Putamen (tissue), 1 donor: ENCODE measurements at places on chromosomes 1 and 21.
A peak's percentile ranks its signal among the peaks of the same experiment; 100 is the strongest.

DNA sequence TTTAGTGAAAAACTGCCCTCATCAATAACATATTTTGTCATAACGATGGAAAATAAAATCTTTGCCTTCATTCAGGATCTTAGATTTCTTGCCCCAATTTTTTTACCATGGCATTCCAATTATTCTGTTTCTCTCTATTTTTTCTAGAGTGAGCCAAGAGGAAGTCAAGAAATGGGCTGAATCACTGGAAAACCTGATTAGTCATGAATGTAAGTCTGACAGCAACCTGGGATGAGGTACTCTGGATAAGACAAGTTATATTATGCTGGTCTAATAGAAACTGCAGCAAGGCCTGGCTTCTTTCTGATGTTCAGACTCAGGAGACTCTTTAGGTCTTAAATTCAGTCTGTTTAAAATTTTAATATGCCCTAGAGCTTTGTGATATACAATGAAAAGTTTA lies 3.5 kb downstream of the RGS4 start:
- no peak for DNase-seq

DNA sequence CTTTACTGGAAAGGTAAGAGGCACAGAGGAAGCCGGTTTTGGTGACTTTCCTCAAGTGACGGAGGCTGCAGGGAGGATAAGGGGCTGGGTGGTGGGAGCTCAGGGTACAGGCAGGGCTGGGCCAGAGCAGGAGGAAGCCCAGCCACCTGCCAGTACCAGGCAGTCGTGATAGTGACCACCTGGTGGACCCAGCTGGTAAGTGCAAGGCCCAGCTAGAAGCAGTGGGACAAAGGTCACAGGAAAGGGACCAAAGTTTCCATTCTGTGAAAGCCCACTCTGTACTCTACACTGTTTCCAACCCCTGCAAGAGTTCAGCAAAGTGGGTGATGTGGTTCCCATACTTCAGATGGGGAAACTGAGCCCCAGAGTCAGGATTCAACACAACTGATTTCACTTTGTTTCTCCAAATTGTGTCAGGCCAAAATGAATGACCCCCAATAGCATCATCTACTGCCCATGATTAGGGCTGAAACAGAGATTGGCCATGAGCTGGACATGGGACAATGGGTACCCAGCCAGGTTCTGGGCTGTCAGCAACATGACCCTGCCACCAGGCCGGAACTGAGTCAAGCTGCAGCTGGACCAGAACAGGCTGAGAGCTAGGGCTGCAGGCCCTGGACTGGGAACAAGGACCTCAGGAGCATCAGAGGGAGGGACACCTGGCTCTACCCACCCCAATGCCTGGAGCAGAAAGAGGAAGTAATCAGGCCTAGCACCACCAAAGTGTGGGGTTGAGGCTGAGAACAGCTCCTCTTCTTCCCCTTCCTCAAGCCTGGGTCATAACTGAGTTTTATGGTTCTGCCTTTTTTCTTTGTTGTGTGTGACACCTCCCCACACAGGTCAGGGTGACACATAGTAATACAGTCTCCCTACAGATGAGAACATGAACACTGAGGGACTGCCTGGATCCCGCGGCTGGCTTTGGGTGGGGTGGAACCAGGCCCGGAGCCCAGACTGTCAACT lies 50.2 kb downstream of the KCNN3 start:
- DNase-seq: no peak

DNA sequence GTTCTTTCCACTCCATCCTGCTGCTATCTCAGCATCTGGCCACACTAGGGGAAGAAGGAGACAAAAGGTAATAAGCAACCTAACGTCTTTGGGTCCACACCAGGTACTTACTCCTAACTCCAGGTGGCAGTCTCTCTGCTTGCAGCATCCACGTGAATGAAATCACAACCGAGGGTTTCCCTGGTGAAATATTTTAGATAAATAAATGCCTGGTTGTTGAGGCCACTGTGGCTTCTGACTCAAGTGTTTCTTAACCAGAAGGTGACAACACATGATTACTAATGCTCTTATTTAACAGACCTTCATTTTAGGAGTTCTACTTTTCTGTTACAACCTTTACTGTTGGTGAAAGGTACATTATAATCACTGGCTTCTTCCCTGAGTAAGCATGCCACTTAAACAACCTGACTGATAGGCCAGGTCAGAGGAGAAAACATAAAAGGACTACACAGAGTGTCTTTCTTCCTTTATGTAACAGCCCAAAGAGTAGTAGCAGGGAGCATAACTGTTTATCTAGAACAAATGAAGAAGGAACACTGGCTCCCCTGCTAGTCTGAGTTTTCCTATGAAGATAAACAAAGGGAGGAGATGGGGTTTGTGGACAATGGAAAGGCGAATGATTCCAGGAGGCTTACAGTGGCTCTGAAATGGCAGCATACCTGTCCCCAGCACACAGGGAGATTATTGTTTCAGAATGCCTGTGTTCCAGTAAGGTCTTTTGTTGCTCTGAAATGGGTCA lies 59.9 kb downstream of the SYT6 start:
- no peak for DNase-seq

DNA sequence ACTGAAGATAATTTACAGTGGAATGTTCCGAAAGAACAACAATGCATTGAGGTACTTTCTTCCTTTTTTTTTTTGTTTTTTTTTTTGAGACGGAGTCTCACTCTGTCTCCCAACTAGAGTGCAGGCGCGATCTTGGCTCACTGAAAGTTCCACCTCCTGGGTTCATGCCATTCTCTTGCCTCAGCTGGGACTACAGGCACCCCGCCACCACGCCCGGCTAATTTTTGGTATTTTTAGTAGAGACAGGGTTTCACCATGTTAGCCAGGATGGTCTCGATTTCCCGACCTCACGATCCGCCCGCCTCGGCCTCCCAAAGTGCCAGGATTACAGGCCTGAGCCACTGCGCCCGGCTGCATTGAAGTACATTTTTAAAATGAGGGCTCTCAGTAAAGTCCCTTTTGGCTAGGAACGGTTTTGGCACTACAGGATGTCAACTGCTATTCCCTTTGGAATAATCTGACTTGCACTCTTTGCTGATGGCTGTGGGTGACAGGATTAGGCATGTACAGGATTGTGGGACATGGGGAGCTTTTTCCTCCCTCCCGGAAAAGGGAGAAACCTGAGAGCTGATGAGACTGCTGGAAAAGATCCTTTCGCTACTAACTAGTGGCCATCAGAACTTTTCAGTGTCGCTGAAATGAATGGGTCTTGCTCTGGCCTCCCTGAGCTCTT lies 56.9 kb upstream of the EDEM3 start:
- no peak for DNase-seq

DNA sequence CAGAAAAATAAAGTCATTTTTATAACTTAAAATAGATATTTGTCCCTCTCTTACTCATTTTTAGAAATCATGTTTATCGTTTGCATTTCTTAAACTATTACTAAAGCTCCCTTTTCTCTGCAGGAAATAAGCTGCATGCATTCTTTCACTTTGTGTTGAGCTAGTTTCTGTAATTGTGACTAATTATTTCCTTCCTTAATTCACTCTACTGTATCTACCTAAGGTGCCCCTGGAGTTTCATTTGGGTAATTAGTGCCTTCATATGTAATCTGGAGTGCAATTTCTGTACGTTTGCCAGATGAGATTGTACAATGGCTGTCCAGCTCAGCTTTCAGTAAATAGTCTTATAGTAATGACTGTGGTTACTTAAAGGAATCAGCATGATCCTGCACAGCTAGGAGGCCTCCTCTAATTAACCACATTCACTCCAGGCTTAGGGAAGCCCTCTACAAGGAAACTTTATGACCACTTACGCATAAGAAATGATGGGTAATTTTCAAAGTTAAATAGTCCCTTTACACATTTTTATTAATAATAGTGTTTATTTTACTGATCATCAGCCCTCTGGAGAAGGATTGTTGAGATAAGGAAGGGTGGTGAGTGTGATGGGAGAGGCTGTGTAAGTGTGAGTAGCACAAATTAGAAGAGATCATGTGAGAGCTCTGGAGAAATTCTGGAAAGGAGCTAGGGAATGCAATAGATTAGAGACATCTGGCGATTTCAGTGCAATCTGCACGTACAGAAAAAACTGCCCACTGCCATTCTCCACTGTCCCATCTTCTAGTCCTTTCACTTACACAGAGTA lies 86.8 kb downstream of the LRRC8C start:
- no peak for DNase-seq

GRCh38 chr1:91498498-91499245 lies 2.0 kb upstream of the CDC7 start:
- DNase-seq: no peak

- DNase-seq: peak; percentile 82
Measured at GRCh38 chr1:87131809-87132283, 196.8 kb upstream of the LMO4 start.

DNA sequence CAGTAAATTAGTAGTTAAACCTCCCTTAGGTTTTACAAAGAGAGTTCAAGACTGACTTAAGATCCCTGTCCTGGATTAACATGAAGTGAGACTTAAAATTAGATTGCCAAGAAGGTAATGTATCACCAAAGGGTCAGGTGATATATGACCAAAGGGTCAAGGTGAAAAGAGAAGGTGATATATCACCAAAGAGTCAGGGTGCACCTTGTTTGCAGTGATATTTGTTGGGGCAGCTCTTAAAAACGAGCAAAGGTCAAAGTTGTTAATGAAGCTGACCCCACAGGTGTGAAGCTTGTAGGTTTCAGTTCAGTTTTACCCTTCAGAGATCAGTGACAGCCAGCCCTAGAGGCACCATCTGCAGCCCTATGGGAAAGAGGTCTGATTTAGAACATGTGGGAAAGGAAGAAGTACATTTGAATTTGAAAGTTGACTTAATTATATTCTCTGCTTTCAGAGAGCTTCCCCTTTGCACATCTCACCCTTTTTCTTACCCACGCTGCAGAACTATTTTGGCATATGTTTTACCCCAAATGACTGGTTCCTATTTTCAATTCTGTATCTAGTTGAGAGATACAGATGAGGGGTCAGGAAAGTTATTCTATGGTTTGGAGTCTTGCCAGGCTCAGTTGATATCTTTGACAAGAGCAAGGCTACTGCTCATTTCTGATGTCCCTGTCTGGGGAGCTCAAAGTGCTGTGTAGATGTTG lies 170.8 kb downstream of the S1PR1 start:
- DNase-seq: peak; percentile 7

- no peak for DNase-seq
Measured at GRCh38 chr1:26994787-26995517, 1.5 kb downstream of the TRNP1 start.

GRCh38 chr1:248872752-248873408 lies 14.0 kb upstream of the ZNF692 start:
- peak; percentile 34 for DNase-seq

GRCh38 chr1:54379555-54380289 lies 26.5 kb downstream of the SSBP3 start:
- DNase-seq: no peak

DNA sequence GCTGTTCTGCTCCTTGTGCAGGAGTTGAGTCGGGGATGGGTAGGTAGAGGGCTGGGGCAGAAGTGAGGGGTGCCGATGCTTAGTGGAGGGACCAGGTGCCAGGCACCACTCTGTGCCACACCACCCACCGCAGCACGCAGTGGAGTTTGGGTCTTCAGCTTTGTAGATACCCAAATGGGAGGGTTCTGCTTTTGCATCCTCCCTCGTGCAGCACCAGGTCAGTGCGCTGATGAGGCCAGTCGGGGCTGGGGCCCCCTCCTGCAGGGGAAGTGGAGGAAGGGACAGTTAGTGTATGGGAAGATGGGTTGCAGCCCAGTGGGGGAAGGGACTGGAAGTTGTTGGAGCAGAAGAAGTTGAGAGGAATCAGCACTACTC lies 244.0 kb downstream of the RHOU start:
- no peak for DNase-seq

DNA sequence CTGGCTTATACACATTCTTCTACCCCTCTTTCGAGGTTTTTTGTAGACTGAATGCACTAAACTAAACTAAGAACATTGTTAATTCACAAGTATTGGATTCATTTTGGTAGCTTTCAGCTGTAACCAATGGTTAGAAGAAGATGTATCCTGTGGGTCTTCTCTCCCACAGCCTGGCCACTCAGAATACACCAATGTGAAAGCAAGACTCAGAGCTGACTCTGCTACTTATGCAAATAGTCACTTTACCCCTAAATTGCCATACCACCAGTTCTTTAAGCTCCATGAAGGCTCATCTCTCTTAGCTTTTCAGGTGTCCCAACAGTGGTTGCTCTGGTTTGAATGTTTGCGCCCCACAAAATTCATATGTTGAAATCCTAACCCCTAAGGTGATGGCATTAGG lies 60.1 kb downstream of the RGS13 start:
- DNase-seq: no peak

DNA sequence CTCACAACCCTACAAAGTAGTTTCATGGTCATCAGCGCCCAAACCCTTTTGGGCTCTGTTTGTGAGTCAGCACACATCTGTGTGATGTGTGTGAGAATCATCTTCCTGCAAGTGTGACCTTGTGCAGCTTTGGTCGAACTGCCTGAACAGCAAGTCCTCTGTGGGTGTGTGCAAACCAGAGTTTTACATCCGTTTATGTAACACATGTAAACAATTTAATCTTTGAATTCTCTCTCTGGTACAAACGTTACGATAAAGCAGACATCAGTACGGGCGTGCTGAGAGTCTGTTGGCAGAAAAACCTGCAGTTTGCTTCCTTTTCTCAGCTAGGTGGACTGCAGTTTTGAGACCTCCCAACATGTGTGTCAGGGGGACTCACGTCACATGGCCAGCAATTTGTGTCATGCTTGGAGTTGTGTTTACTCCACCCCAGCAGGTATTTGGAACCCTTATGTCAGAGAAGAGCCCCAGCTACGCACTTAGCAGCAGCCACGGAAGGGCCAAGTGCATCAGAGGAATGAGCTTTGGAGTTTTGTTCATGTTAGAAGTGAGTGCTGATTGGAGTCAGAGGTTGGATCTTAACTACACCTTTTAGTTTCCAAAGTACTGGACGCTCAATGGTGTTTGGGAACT lies 230.8 kb downstream of the PAPPA2 start:
- no peak for DNase-seq

GRCh38 chr1:198892065-198892464 lies 253.2 kb downstream of the PTPRC start:
- DNase-seq: no peak

- DNase-seq: no peak
Measured at GRCh38 chr1:58763214-58763613, 20.6 kb downstream of the JUN start.

DNA sequence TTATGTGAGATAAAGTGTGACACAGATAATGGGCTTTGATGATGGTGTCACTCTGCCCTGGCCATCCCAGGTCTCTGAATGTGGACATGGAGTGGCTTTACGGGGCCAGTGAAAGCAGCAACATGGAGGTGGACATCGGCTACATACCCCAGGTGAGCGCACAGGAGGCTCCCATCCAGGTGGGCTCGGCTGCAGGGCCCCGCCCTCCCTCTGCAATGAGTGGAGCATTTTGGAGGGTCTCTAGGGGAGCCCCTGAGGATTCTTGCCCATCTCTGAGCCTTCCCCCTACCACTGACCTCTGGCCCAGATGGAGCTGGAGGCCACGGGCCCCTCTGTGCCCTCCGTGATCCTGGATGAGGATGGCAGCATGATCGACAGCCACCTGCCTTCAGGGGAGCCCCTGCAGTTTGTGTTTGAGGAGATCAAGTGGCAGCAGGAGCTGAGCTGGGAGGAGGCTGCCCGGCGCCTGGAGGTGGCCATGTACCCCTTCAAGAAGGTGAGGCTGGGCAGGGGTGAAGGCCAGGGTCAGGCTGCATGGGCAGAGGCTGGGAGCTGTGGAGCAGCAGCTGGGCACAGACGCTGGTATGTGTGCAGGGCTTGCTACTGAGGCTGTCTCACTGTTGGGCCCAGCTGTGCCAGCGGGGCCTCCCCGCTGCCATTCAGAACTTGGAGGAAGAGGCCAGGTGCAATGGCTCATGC lies 8.2 kb upstream of the MTFR1L start:
- DNase-seq: no peak

- DNase-seq: no peak
Measured at GRCh38 chr1:165512816-165513215, 31.0 kb upstream of the LRRC52 start.

- DNase-seq: no peak
Measured at GRCh38 chr1:78619803-78620579, at the start of gene IFI44L. TSS of gene IFI44L (plus strand) at chr1:78620448. CDS start at chr1:78627916, 7,468 bp downstream.
